ENCODE measurements at places on chromosomes 12 and 14. TPM values are rescaled to one million over a fixed set of nuclear protein-coding genes. Genes with fewer than 3 reads are reported as not detected.

DNA sequence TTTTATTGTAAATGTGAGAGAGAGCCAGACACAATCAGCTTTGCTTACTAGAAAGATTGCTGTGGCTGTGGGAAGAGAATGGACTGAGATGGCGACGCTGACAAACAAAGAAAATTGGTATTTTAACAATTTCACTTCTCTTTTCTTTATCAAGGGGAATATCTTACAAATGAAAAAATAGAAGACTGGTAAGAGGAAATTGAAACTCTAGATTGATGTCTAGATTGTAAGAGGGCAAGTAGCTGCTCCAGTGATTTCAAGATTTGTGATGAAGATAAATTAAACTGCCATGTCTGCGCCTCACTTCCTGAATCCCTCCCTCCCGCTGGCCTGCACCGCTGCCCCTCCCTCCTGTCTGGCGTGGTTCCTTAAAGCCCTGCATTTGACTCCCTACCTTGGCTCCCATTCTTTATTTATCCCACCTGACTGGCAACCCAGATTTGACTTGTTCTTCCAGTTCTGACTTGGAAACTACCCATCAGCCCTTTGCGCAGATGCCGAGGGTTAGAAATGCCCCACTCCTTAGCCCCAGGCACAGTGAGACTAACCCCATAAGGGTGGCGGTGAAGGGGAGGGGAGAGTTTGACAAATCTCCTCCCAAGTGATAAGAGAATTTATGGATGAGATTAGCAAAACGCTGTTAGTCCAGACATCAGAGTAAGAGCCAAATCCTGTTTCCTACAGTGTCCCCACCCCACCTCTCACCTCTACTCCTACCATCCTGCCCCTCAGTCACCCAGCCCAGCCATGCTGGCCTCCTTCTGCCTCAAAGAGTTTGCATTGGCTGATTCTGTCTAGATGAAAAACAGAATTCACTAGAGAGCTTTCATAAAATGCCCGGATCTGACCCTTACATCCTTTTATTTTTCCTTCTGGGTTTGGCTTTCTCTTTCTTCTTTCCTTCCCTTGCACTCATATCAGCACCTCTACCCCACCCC, 125.3 kb upstream of the ATF7IP start:
- DNase-seq: no peak

DNA sequence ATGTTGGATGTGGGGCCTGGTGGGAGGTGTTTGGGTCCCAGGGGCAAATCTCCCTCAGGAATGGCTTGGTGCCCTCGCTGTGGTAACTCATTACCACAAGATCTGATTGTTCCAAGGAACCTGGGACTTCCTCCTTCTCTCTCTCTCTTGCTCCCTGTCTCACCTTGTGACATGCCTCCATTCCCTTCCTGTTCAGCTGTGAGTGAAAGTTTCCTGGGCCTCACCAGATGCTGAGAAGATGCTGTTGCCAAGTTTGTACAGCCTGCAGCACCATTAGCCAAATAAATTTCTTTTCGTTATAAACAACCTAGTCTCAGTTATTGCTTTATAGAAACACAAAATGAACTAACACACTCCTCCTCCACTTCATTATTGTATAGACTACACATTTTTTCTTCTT, 759.8 kb upstream of the MDGA2 start:
- no peak for DNase-seq

GDF3 gene
- total RNA-seq: not detected

BBS10 gene
- 32.8 TPM for total RNA-seq

DNA sequence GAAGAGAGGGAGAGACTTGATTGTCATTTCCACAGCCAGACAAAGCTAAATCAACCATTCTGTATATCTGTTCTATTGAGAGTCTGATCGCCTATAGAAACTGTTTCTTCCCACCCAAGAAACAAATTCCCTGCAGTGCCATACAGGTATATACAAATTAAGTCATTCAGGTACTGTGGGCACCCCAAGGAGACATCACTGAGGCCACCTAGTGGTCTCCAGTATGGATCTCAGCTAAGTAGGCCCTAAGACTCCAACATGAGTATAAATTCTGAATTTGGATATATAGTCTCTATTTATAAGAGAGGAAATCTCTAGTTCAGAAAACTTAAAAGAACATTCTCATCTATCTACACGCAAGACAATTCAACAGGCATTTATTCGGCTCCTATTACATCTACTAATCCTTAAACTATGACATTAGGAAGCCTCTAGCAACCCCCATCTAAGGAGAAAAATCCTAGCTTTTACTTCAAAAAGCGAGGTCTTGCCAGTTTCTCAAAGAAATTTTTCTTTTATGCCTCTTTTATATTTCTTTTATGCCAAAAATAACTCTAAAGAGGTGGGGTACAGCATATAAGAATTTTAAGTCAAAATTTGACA, 62.6 kb downstream of the DCAF5 start:
- DNase-seq: no peak

DNA sequence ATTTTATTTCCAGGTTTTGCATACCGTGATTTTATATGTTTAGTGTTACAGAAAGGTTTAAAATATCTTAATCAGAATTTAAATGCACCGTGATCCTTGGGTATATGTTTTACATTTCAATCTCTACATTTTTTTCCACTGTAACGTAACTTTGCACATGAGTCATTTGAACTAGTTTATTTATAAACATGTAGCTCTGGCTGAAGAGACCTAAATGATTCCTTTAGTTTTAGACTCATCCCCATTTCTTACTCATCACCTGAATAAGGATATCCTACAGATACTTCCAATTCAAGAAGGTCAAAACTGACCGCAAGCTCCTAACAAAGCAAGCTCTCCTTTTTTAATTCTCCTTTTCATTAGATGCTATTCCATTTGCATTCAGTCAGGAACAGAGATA, 42.7 kb upstream of the SLC6A15 start:
- DNase-seq: no peak

GRCh38 chr12:124795081-124795948, 68.3 kb downstream of the SCARB1 start:
- no peak for DNase-seq

GRCh38 chr14:24395609-24396582, 2.9 kb upstream of the NYNRIN start:
- peak; percentile 60 for DNase-seq

FSCB gene
- 0.90 TPM for total RNA-seq

DNA sequence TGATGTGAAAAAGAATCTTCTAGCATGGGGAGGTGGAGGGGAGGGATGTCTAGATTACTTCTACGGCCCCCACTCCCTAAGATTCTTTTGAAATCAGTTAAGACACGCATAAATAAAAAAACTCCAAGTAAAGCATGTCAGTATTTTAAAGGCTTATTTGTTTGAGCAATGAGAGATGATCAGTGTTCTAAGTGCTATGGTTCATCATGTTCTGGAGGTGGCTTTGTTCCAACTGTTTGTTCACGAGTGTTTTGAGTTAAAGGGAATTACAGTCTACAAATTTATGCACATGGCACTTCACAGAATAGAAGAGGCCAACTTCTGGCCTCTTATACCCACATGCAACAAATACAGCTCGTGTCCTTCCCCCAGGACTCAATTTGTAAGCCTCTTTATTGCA, 394.9 kb downstream of the RAD51B start:
- no peak for DNase-seq

ZNF891 gene
- total RNA-seq: 7.3 TPM

DNA sequence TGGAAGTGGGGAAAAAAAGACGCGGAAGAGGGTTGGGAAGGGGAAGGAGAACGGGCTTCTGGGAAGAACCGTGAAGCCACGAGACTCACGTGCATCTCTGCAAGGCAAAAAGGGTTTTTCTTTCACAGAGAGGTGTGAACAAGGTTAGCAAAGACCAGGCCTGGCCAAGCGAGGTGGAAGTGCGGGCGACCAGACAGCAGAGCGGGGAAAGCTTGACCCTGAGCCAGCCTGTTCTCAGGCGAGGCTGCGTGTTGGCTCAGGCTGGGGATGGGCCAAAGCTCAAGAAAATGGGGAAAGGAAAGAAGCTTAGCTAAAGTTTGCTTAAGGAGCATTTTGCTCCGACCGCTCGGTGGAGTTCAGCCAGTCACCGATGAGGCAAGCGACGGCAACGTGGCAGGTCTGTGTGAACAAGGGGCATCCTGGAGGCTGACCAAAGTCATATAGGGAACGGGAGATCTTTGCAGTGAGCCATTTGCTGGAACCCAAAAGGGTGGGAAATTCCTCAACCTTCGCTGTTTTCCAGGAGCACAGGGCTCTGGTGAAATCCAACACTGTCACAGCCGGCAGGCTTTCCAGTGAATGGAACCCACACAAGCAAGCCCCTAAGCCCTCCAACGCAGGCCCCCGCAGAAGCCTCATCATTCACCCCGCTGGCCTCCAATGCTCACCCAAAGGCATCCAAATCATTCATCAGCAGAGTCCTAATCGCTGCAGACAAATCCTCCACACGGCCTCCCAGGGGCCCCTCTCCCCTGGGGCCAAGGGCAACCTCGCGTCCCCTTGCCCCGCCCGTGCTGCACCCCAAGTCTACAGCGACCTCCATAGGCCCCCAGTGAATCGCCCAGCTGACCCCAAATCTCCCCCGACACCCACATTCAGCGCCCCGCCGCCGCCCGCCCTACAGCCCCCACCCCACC, 754 bp downstream of the ZNF605 start:
- peak; percentile 10 for DNase-seq

KRT77 gene
- not detected for total RNA-seq

DNA sequence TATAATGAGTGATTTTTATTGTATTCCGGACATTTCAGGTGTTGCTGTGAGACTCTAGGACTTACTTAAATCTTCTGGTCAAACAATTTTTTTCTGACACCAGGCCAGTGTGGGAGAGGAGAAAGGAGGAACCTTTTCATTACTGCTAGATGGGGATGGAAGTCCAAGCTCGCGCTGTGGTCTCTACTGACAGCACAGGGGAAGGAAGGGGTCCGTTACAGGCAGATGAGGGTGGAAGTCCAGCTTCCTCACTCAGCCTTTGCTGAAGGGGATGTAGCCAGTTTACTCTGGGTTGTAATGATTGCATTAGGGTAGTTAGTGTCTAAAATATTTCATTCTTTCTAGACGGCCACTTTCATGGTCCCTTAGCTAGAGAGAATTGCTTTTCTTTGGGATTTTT, 26.3 kb upstream of the ST8SIA1 start:
- no peak for DNase-seq

IL26 gene
- total RNA-seq: not detected

DNA sequence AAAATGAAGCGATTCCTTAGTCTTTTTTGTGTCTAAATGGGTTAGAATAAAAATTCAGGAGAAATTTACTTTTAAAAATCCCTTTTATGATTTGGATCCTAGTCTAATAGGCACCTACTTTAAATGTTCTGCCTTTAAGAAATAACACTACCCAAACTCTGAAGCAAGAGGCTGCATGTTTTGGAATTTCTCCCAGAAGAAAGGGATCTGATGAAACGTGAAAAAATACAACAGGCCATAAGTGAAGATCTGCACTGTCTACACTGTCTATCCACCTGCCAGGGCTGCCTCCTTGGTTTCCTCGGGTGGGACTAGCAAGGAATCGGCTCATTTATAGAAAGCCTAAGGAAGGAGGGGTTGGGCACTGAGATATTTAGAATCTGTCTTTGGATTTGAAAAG, 22.1 kb downstream of the ACVR1B start:
- DNase-seq: no peak

NFATC4 gene
- 41.8 TPM for total RNA-seq

- DNase-seq: no peak
Measured at GRCh38 chr14:50733494-50733893, 65.4 kb upstream of the SAV1 start.

- no peak for DNase-seq
Measured at GRCh38 chr14:103523575-103523954, 935 bp upstream of the CKB start.

SLC38A4 gene
- total RNA-seq: 8.8 TPM

- no peak for DNase-seq
Measured at GRCh38 chr12:88298761-88299242, 156.7 kb downstream of the TMTC3 start.

LAG3 gene
- 0.21 TPM for total RNA-seq

SLC6A12 gene
- 0.21 TPM for total RNA-seq

DNA sequence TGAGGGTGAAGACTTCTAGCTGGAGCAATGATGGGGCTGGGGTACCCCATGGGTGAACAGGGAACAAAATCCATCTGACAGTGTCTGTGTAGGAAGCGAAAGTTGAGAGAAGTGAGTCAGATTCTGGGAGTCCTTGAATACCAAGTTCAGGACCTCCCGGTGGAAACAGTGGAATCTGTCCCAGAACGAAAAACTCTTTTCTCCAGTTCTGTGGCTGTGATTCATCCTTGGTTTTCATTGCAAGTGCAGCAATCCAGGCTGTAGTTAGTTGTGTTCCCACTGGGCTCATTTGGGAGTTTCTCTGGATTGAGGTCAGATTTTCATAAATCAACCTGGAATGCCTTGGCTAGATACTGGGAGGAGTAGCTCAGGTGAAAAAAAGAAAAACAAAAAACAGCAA, 120.7 kb downstream of the C12orf75 start:
- no peak for DNase-seq

GRCh38 chr14:38187528-38187927, 20.2 kb upstream of the SSTR1 start:
- DNase-seq: no peak

DNA sequence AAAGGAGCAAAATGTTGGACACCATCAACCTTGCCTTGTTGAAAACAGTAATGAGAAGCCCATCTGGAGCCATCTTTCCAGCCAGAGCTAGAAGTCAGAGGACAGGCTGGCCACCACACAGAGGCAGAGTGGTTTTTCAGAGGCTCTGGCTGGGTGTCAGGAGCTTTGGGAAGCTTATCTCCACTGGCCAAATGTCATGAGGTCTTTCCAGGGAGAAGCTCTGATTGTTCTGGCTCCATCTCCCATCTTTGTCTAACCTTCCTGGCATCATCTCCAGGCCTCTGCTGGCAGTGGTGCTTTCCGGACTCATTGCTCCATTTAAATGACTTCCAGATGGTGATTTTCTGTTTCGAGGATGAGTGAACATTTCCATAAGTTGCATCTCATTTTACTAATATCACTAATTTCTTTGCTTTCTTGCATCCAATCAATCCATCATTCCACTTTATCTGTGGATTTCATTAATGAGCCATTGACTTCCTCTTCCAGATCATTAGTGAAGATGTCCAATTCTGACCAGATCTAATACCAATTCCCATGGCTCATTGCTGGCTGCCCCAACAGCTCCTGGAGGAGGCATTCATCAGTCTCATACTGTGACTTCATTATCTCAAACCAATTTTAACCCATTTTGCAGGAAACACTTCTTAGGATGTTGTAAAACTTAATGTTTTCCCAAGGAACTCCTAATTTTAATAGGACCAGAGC, 35.3 kb upstream of the TMTC1 start:
- DNase-seq: no peak

TAS2R31 gene
- 27.1 TPM for total RNA-seq

DNA sequence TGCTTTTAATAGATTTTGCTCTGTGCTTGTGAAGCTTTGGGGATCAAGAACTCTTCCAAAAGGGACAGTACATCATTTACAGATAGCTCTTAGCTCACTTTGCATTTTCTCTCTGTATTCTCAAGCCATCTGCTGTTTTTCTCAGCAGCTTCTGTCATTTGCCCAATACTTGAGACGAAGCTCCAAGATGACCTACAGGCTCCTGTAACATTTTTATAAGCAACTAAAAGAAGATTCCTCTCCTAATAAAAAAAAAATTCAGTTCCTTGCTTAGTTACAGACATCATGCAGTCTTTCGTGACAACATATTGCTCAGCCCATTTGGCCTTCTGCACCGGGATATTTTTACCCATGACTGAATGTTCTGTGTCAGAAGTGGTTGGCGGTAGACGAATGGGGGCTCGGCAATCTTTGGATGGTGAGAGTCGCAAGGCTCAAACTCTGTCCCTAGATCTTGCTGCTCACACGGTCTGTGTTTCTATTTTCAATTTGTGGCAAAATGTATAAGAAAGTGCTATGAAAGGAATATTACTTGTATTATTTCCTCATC, 215.6 kb downstream of the FSCB start:
- DNase-seq: peak; percentile 2

GRCh38 chr14:55245657-55246268, 25.5 kb upstream of the FBXO34 start:
- no peak for DNase-seq

- DNase-seq: no peak
Measured at GRCh38 chr14:40252817-40253447, 820.7 kb upstream of the FBXO33 start.
